ENCODE measurements at places on chromosomes 13 and 19. TPM values are rescaled to one million over a fixed set of nuclear protein-coding genes. Genes with fewer than 3 reads are reported as not detected.
A peak's percentile ranks its signal among the peaks of the same experiment; 100 is the strongest.

- no peak overlapping the region for H3K27ac ChIP-seq
- H3K4me1 ChIP-seq = no peaks in the 10 kb centered on the region
- H3K27me3 ChIP-seq = no peaks in the 10 kb centered on the region
- no peak overlapping the region for H3K4me3 ChIP-seq
- peaks cover 6% of the 10 kb centered on the region for H3K36me3 ChIP-seq
These were observed 55.6 kb upstream of the AKAP11 start for GRCh38 chr13:42216422-42216735.

GRCh38 chr19:49593233-49594113, 2.5 kb downstream of the PRR12 start:
- peaks cover 17% of the 10 kb centered on the region for H3K4me1 ChIP-seq
- H3K27me3 ChIP-seq = no peaks in the 10 kb centered on the region
- peaks cover 47% of the 10 kb centered on the region for H3K36me3 ChIP-seq
- peak; percentile 95 for DNase-seq

- H3K27me3 ChIP-seq = no peaks in the 10 kb centered on the region
- peak overlapping the region; percentile 98 for H3K27ac ChIP-seq
- peaks cover 85% of the 10 kb centered on the region for H3K4me1 ChIP-seq
- H3K4me3 ChIP-seq = peak overlapping the region; percentile 100
These were observed 494 bp downstream of the NCLN start for GRCh38 chr19:3186160-3186688.

- no peak overlapping the region for H3K27ac ChIP-seq
- no peaks in the 10 kb centered on the region for H3K4me1 ChIP-seq
- H3K4me3 ChIP-seq = no peak overlapping the region
- no peaks in the 10 kb centered on the region for H3K36me3 ChIP-seq
- no peak for DNase-seq
These were observed 52.7 kb downstream of the TSC22D1 start for GRCh38 chr13:44523146-44524015.

DNA sequence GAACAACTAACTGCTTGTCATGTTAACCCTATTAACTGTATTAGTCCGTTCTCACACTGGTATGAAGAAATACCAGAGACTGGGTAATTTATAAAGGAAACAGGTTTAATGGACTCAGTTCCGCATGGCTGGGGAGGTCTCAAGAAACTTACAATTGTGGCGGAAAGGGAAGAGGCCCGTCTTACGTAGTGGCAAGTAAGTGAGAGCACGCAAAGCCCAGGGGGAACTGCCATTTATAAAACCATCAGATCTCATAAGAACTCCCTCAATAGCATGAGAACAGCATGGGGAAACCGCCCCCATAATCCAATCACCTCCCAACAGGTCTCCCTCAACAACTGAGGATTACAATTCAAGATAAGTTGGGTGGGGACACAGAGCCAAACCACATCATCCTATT, 34.7 kb downstream of the PHF11 start:
- H3K27ac ChIP-seq = peak overlapping the region; percentile 53
- H3K27me3 ChIP-seq = no peaks in the 10 kb centered on the region
- DNase-seq = no peak
- H3K4me1 ChIP-seq = no peaks in the 10 kb centered on the region

- H3K4me1 ChIP-seq = peaks cover 63% of the 10 kb centered on the region
- H3K27ac ChIP-seq = peak overlapping the region; percentile 100
- no peaks in the 10 kb centered on the region for H3K36me3 ChIP-seq
- peak; percentile 95 for DNase-seq
These were observed 1.8 kb downstream of the VASP start for GRCh38 chr19:45508861-45509691.

DNA sequence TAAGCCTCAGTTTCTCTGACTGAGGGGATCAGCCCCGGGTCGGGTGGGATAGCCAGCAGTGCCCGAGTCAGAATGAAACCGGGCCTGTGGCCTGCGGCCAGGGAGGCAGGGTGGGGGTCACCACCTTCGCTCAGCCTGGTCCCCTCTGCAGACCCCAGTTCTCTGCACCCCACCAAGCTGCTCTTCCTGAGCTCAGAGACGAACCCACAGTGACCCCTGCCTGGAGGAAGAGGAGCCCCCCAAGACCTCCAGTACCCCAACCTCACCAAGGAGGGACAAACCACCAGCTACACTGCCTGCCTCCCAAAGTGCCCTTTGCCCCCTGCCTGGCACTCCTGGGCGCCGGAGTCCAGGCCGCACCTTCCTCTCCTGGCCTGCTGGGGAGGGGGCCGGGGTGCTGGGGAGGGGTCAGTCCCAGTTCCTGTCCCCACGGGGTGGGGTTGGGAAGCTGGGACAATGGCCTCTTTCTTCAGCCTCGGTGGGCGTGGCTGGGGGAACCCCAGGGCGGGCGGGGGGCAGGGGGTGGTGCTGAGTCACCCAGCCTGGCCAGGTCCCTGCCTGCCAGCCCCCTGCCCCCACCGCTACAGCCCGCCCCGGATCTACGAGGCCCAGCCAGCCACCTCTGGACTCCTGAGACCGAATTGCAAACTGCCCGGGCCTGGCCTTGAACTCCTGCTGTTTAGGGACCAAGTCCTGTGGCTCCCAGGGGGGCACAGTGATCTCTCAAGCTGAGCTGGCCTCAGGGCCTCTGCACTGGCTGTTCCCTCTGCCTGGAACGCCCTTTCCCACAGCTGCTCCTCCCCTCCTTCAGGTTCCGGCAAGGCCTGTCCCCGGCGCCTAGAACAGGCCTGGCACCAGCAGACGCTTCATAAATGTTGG, 14.3 kb downstream of the ZBTB7A start:
- peaks cover 73% of the 10 kb centered on the region for H3K36me3 ChIP-seq
- no peak overlapping the region for H3K4me3 ChIP-seq
- H3K27me3 ChIP-seq = no peaks in the 10 kb centered on the region
- peaks cover 40% of the 10 kb centered on the region for H3K4me1 ChIP-seq
- H3K27ac ChIP-seq = peak overlapping the region; percentile 82
- DNase-seq = no peak

The IFI30 gene
- total RNA-seq = 475 TPM

Measured in spleen (tissue), 13 donors.